ENCODE measurements at places on chromosomes 4 and X.

- DNase-seq: no peak
Measured at GRCh38 chr4:14237911-14238310, 610.4 kb upstream of the BOD1L1 start.

DNA sequence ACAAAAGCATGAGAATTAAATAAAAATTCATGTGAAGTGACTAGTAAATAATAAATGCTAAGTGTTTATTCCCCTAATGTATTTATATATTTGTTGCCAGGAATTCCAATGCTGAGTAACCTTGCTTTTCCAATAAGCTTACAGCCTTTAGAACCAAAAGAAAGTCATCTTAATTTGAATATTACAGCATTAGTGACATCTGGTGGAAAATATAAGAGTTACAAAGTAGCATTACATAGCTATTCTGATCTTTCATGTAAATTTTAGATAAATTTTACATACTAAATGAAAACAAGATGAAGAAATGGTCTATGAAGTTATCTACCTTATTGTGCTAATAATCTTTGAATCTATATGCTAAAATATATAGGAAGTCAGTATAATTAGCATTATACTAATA, 10.4 kb downstream of the MAD2L1 start:
- no peak for DNase-seq

DNA sequence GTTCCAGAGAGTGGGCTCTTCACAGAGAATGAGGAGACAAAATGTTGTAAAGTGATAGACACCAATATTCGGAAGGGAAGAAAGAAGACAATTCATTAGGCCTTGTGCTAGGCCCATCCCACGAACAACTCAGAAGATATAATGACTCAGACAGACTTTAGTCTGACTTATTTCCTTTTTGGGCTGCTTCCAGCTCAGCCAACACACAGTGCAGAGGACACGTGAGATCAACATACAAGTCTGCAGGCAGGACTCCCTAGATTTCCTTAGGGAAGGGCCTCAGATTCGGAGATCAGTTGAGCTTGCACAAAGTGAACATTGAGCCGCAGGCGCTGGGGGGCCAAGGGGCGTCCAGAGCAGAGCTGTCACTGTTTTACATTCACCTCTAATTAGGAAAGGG, 290.7 kb upstream of the TENM3 start:
- no peak for DNase-seq

GRCh38 chr4:178789279-178789678, 1347.0 kb upstream of the AGA start:
- no peak for DNase-seq

GRCh38 chrX:38116706-38117105, 104.0 kb downstream of the SRPX start:
- DNase-seq: no peak
